Substantia nigra (tissue), 51 donors: ENCODE measurements at places on chromosomes 6 and 20.

DNA sequence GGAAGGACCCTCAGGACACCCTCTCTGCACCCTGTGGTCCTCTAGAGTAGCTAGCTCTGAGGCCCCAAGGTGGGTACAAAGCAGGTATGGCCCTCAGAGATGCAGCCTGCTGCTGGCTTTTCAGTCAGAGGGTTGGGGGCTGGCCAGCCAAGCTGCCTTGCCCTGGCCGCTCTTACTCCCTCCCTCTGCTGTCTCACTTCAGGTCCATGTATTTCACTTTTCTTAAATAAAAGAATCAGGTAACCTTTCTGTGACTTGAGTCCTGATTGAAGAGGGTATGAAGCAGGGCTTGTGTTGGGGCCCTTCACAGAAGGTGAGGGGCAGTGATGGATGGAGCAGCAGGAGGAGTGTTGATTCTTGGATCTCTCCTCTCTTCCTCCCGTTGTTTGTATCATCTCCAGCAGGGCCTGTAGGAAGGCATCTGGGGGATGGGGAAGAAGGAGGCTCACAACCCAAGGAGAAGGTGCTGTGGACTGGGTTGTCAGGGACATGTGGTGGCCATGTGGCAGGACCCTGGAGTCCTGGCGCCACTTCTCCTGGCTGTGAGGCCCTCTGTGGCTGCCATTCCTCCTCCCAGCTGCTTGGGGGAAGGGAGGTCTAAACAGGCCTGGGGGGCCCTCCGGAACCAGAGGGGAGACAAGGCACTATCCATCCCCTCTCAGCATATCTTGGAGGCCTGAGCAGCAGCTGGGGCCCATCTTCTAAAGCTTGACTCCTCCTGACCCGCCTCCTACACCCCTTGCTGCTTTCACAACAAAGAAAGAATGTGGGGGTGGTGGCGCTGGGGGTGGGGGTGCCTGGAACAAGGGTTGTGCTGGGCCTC is 1.1 kb upstream of the PTK7 start:
- no peak for DNase-seq

GRCh38 chr6:158941246-158941645 is 58.8 kb downstream of the RSPH3 start:
- DNase-seq, result no peak

DNA sequence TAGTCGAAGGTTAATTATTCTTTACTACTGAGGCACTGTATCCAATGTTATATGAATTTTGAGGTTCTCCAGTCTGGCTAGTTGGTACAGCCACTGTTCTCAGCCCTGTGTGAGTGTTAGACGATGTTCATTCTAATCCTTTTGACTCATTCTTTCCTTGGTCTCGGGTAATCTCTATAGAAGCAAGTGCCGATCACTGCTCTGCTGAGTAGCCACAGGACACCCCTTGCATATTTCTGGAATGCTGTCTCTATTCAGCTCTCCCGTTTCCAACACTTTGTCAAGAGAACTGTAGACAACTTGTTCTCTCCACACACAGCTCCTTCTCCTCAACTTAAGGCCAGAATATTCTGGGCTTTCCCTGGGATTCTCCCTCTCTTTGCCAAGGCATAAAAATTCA is 42.4 kb upstream of the PLCB1 start:
- no peak for DNase-seq

- DNase-seq, result peak; percentile 5
Observed at GRCh38 chr6:73695619-73696421, at the start of gene CD109. Gene CD109 (plus strand): TSS chr6:73696203. CDS start chr6:73696216, 13 bp downstream.

DNA sequence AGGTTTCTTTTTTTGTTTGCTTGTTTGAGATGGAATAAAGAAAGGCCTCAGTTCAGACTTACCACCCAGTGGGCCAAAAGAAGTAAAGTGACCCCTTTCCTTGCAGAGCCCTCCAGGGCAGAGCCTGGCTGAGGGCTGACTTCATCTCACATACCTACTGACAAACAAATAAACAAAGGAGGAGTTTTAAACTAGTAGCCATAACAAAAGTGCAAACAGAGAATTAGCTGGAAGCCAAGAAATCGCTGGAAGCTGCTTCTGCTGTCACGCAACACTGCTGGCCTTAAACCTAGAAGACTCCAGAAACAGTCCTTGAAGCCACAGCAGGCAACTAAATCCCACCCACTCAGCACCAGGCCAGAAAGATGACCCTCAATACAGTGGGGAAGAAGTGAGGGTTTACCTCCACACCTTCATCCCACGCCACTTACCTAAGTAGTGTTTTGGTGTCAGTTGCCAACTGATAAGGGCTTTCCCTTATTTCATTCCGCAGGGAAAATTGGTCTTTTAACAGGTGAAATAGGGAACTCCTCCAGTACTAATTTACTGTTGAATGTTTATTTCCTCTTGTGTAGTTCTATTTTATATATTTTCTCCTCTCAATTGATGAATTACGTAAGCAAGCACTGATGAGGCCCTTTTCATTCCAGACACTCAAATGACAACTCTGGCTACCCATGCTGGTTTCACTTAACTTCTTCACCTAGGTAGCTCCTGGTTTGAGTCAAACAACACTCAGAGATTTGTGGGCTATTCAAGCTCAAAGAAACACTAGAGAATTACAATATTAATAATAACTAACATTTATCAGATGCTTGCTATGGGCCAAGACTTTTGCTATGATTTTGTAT is 46.2 kb downstream of the EDN1 start:
- DNase-seq, result no peak

- DNase-seq, result no peak
Observed at GRCh38 chr6:129828229-129828628, 32.9 kb downstream of the TMEM244 start.

- DNase-seq, result no peak
Observed at GRCh38 chr6:12955956-12956355, 239.4 kb downstream of the PHACTR1 start.

DNA sequence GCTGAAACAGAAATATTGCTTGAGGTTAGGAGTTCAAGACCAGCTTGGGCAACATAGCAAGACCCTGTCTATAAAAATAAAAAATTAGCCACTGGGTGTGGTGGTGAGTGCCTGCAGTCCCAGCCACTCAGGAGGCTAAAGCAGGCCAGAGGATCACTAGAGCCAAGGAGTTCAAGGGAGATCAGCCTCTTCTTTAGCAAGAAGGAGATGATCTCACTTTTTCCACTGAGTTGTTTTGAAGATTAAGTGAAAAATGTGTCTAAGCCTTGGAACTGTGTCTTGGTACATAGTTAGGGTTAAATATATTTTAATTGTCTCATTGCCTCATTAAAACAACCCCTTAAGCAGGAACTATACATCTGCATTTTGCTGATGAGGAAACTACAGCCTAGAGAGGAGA is 279.0 kb upstream of the ZFP64 start:
- no peak for DNase-seq

DNA sequence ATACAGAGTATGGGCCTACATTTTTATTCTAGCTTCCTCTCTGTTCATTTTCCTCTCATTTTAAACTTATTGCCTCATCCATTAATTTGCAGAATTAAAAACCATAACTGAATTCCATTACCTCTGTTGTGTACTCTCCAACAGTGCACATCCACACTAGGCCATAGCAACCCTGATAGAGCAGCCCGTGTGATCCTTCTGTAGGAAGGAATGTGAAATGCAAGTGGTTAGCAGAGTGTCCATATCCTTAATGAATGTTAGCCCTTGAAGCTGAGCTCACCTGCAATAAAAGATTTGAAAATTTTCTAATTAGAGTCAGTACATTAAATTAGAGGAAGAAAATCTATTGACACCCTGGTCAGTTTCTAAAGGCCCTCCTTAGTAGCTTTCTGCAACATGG is 6.5 kb upstream of the GRIK2 start:
- DNase-seq, result no peak

- no peak for DNase-seq
Observed at GRCh38 chr20:9626357-9626756, 112.0 kb downstream of the LAMP5 start.

DNA sequence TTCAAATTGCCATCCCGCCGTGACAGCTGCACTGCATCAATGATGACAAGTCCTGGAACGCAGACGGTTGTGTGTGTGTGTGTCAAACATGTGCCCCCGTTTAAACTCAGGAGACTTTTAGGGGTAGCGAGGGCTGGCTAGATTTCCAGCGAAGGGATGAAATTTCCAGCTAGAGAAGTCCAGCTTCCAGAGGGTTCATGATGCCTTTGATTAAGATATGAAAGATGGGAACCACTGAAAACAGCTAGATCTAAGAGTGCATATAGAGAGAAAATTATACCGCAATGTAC is 644 bp downstream of the KIZ start:
- DNase-seq, result no peak

DNA sequence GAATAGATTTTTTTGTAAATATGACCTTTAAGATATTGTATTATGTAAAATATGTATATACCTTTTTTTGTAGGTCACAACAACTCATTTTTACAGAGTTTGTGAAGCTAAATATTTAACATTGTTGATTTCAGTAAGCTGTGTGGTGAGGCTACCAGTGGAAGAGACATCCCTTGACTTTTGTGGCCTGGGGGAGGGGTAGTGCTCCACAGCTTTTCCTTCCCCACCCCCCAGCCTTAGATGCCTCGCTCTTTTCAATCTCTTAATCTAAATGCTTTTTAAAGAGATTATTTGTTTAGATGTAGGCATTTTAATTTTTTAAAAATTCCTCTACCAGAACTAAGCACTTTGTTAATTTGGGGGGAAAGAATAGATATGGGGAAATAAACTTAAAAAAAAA is 130.9 kb downstream of the SULF2 start:
- no peak for DNase-seq

DNA sequence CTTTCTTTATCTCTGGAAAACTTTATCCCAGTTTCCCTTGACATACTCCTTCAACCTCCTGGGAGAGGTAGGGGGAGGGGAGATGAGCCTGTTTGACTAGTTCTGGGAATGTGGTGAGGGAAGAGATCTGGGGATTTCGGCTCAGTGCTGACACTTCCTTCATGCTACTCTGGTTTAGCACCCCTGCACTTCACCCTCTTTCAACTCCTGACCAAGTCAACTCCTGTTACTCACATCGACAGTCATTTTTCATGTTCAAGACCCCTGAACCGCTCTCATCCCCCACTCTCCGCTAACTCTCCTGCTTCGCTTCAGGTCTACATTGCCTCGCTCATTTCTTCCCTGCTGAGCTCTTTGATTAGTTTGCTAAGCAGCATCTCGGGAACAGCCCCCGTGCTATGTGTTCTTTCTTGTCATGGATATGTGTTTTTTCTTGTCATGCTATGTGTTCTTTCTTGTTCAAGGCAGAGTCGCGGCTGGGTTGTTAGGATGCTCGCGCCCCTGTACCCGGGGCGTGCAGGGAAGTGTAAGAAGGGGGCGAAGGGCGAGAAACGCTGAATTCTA is 16.6 kb upstream of the TRIM27 start:
- peak; percentile 28 for DNase-seq

DNA sequence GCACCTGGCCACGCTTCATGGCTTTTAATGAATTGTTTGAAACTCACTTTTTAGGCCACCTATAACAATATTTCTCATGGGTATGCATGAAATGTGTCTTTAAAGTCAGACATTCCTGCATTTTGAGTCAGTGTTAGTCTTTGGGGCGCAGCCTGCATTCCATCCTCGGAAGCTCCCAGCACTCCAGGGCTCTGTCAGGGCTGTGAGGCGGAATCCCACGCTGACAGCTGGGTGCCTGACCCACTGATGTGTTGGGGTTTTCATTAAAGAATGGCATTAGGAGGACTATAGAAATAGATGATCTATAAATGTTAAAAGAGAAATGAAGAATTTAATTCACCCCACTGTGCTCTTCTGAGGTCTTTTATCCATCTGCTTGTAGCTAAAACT is 16.2 kb upstream of the CLDN20 start:
- no peak for DNase-seq

DNA sequence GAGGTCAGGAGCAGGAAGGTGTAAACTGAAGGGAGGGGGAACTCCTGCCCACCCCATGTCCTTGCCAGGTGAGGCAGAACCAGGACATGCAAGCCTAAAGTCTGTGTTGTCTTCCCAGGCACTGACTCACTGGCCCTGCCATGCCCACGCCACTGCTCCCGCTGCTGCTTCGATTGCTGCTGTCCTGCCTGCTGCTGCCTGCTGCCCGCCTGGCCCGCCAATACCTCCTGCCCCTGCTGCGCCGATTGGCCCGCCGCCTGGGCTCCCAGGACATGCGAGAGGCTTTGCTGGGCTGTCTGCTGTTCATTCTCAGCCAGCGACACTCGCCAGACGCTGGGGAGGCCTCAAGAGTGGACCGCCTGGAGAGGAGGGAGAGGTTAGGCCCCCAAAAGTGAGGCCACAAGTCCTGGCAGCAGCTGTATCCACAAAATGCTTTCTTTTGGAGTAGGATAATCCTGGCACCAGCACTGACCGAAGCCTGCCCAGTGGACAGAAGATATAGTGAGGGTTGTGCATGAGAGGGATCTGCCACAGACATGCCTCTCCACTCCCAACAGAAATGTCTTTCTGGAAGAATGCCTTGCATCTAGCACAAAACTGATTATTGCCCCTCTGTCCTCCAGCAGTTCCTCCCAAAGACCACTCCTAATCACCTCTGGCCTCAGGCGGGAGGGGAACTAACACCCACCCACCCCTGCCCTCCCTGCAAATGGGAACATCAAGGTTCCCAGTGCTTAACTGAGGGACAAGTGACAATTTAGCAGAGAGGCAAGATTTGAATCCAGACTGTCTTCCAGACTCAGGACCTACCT is 812 bp downstream of the MYMX start:
- DNase-seq, result peak; percentile 65

GRCh38 chr6:112086744-112087135 is 542 bp downstream of the TUBE1 start:
- no peak for DNase-seq

- DNase-seq, result no peak
Observed at GRCh38 chr20:50837532-50838321, 42.9 kb downstream of the BCAS4 start.

- DNase-seq, result no peak
Observed at GRCh38 chr20:49288250-49288751, 10.4 kb upstream of the ZNFX1 start.

GRCh38 chr6:118864341-118865099 is 29.4 kb upstream of the ASF1A start:
- no peak for DNase-seq

DNA sequence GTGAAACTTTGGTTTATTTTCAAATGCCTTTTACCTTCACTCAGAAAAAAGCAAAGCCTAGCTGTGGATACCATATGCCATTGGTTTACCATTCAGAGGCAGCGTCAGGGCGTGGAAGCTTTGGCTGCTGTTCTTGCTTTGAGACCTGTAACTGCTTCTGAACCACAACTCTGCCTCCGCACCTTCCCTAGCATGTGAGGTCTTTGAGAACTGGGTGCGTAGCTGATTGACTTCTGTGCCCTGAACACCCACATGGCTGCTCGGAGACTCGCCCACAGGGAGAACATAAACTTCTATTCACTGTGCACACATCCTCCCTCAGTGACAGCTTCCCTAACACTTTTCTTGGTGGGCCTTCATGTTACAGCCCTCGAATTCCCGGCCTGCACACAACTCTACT is 11.2 kb upstream of the CLDN20 start:
- no peak for DNase-seq

DNA sequence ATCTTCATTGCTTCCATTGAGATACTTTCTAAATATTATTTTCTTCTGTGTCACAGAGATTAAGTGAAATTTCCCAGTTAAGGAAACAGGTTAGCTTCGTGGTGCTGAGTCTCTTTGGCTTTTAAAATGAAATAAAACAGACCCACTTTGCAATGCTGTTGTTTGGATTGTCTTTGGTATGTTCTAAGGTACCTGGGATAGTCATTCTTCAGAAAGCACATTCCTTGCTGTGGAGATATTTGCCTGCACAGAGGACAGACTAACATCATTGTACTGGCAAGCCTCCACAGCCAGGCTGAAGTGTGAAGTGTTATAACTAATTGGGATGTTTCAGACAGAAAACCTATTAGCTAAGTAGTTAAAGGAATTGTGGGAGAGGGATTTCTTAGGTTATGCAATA is 148.8 kb upstream of the EPHA7 start:
- DNase-seq, result no peak
